ENCODE measurements at places on chromosomes 4 and X. TPM values are rescaled to one million over a fixed set of nuclear protein-coding genes. Genes with fewer than 3 reads are reported as not detected.

DNA sequence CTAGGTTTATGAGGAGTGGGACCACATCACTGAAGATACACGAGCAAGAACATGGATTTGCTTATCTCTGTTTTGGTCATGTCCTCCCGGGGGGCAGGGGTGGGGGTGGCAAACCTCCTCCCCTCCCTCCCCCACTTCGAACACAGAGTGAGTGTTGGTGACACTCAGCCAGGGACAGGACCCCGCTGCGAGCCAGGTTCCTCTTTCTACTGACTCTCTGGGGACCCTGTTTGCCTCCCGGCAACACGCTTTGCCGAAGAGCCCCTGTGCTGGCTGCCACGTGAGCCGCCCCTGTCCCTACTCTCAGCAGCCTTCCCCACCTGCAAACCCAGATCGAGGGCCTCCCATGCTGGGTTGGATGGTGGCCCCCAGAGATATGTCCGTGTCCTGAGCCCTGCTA lies 34.7 kb downstream of the P2RY8 start:
- no peak overlapping the region for H3K27ac ChIP-seq
- H3K36me3 ChIP-seq = no peaks in the 10 kb centered on the region
- no peaks in the 10 kb centered on the region for H3K27me3 ChIP-seq
- DNase-seq = no peak

- no peak for DNase-seq
- H3K4me1 ChIP-seq = peaks cover 14% of the 10 kb centered on the region
- H3K4me3 ChIP-seq = no peak overlapping the region
- H3K36me3 ChIP-seq = no peaks in the 10 kb centered on the region
- H3K27ac ChIP-seq = no peak overlapping the region
Observed at GRCh38 chr4:6017800-6018199, 431 bp downstream of the C4orf50 start.

PAGE4 gene
- 0.82 TPM for total RNA-seq

ANXA10 gene
- total RNA-seq = not detected
